ENCODE measurements at places on chromosomes 7 and 10.

DNA sequence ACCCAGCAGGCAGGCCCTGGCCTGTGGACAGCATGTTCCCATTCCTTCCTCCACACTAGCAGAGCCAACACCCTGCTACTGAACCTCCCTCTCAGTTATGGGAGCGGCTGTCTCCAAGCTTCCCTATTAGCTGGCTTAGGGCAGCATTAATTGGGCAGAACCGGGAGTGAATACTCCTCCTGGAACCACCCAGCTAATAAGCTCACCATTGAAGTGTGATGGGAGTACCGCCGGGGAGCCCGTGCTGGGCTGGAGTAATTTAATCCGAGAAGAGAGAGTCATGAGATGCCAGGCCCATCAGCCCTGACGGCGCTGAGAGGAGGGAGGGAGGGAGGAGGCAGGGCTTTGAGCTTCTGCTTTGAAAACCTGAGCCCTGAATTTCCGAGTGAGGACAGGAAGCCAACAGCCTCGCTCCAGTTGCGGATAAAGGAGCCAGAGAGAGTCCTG lies 31.8 kb upstream of the ELFN1 start:
- no peak for DNase-seq

GRCh38 chr10:80964955-80965614 lies 427.4 kb downstream of the SH2D4B start:
- DNase-seq, result no peak

- DNase-seq, result no peak
Measured at GRCh38 chr7:42932811-42933591, 825 bp downstream of the MRPL32 start.

DNA sequence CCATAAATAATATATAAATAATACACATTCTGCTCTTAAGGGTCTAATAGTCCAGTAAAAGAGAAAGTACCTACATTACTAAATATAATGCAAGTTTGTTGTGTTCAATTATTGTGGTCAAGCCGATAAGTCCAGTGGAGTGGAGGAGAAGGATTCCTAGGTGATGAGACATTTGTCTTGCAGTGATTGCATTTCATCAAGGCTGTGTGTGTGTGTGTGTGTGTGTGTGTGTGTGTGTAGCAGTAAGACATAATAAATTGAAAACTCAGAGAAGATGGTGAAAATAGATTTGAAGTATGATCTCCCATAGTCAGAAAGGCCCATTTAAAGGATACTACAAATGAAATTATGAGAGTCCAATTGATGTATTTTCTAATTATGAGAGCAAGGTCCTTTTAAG lies 192.5 kb upstream of the SEMA3C start:
- no peak for DNase-seq

DNA sequence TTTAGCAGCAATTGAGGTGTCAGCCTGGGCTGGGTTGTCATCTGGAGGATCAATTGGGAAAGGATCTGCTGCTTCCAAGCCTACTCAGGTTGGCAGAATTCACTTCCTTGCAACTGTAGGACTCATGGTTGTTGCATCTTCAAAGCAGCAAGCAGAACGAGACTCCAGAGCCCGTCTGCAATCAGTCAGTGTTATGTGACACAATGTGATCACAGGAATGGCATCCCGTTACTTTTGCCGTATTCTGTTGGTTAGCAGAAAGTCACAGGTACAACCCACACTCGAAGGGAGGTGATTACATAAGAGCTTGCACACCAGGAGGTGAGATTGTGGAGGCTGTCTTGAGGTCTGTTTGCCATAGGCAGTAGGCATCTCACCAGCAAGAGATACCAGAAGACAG lies 15.4 kb upstream of the LYZL1 start:
- DNase-seq, result no peak

- no peak for DNase-seq
Measured at GRCh38 chr10:44067432-44067831, 317.5 kb downstream of the CXCL12 start.

- no peak for DNase-seq
Measured at GRCh38 chr10:105068497-105068896, 427.4 kb downstream of the SORCS3 start.

DNA sequence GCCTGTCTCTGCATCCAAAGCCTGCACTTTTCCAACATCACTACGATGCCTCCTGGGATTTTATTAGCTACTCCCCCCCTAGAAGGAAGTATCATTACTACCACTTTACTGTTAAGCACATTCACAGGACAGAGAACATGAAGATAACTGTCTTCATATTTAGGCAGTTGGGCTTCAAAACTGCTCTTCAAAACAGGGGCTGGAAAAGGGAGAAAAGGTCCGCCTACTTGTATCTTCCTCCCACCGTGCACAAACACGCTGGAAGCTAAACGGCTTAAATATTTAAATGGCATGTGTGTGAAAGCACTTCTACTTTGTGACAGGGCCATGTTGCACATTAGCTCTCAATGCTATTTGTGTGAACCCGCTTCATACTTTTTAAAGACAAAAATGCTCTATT lies 999 bp downstream of the ITIH5 start:
- no peak for DNase-seq

- peak; percentile 70 for DNase-seq
Measured at GRCh38 chr7:22782616-22783232, 39.9 kb downstream of the TOMM7 start.

DNA sequence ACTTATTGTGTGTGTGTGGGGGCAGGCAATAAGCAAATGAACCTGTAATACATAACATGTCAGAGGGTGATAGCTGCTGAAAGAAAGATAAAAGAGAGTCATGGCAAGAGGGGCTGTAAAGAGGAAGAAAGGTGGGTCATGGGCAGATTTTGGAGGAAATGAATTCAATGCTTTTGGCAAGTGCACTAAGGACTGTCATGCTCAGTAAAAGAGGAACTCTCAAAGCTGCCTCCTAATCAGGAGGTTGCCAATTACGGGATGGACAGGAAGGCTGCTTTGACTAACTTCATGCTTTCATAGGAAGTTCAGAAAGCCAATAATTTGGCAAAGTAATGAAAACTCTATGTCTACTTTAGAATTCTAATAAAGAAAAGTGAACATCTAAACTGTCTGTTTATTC lies 401.2 kb downstream of the SH2D4B start:
- DNase-seq, result no peak

DNA sequence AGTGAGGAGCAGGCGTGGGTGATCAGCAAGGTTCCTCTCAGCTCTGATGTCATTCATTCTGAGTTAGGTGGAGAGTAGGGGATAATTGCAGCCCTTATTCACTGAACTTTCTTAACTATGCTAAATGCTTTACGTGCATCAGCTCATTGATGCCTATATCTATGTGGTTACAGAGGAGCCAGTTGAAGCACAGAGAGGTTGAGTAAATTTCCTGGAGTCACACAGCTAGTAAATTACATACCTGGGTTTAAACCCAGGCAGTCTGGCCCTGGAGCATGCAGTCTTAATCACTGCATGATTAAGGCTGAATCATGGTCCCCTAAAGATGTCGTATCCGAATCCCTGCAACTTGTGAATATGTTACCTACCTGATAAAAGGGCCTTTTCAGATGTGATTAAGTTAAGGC lies 99.6 kb downstream of the GRK5 start:
- no peak for DNase-seq

- no peak for DNase-seq
Measured at GRCh38 chr10:62512732-62513475, 138.7 kb downstream of the ZNF365 start.

GRCh38 chr7:129824291-129825208 lies 128.2 kb downstream of the UBE2H start:
- no peak for DNase-seq

GRCh38 chr7:132836746-132837145 lies 245.1 kb downstream of the CHCHD3 start:
- DNase-seq, result no peak

DNA sequence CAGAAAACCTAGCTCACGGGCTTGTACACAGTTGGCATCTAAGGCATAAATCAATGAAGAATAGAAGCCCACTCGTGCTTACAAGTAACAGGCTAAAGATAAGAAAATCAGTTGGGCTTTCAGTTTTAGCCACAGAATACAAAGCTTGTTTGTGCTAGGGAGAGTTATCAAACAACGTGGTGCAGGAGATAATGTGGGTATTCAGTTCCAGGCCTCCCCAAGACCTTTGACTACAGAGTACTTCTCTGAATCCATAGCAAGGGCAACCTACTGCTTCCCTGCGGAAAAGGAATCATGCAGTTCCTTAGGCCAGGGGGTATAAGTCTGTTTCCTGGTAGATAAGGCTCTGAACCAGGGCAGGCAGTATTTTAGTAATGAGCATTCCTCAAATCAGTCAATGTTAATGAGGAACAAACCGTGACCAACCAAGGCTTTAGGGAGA lies 219.5 kb upstream of the CSTF2T start:
- DNase-seq, result no peak

Data from stimulated activated CD4-positive, alpha-beta T cell treated with anti-CD3 and anti-CD28 coated beads, Interleukin-1b, Interleukin-23, amount 100 ng/mL, for 4 hours (primary cell).